Stimulated activated CD8-positive, alpha-beta memory T cell treated with anti-CD3 and anti-CD28 coated beads, Interleukin-4, amount 100 ng/mL, for 1 hour (primary cell): ENCODE measurements at places on chromosomes 7 and 10.

DNA sequence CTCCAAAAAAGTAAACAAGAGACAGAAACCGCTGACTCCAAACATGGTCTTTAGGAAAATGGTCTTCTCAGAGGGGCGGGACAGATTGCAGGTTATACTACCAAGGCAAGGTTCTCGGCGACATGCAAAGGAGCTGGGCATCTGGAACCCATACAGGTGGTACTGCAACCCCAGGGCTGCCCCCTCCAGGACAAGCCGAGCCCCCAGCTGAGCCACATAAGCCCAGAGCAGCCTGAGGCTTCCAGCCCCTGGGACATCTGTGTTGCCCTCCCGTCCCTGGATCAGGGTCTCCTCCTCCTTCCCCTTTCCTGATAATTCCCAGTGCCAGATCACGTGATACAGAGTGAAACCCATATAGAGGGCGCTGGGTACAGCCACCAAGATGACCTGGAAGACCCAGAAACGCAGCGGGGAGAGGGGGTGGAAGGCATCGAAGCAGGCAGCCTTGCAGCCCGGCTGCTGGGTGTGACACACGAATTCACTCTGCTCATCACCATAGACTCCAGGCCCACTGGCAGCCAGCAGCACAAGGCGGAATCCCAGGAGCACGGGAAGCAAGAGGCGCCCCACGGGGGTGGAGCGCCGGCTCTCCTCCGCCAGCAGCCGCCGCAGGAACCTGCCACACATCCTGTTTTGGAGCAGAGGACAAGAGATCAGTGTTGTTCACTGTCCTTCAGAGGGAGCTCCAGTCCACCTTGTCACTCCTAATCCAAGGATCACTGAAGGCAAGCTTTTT, at the start of gene GJC3:
TSS of gene GJC3 (minus strand) at position 627 of the 736 bp plus-strand sequence. CDS start at position 627, 0 bp downstream.
- no peak for DNase-seq

GRCh38 chr10:108375691-108376090, 1211.2 kb upstream of the SORCS1 start:
- no peak for DNase-seq

DNA sequence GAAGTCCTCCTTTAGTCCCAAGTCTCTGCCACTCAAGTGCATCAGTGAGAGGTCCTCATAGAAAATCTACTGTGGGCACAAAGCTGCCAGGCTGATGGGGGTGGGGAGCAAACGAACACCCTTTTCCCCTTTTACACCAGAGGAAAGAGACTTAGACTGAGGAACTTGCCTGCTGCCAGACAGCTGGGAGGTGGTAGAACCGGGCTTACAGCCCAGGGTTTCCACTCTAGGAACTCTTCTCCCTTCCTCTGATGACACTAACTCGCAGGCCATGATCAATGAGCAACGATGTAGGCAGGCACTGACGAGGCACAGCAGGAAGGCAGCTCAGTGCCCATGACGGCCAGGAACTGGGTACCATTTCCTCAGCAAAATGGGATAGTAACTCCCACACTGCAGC, 11.0 kb upstream of the SH2D4B start:
- no peak for DNase-seq

DNA sequence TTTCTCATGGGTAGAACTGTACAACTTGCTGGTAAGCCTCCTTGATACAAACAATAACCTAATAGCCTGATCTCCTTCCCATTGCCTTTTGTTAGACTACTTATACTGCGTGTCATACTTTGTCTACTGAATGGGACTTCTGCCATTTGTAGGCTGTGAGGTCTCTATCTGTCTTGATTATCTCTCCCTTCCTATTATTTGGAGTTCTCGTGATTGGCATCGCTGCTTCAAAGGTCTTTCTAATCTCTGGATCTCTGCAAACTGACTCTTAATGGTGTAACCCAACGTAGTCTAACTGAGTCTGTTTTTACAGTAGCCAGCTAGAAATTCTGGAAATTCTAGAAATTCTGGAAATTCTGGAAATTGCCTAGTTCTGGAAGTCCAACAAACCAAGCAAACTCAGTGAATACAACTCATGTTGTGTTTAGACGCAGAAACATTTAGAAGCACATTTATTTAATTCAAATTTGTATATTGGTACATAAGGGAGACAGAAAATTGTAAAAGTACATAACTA, 29.8 kb downstream of the PHYHIPL start:
- DNase-seq = no peak

- no peak for DNase-seq
Measured at GRCh38 chr10:45470098-45471012, 96.3 kb downstream of the ALOX5 start.

GRCh38 chr10:25113191-25114035, 61.4 kb upstream of the GPR158 start:
- no peak for DNase-seq

DNA sequence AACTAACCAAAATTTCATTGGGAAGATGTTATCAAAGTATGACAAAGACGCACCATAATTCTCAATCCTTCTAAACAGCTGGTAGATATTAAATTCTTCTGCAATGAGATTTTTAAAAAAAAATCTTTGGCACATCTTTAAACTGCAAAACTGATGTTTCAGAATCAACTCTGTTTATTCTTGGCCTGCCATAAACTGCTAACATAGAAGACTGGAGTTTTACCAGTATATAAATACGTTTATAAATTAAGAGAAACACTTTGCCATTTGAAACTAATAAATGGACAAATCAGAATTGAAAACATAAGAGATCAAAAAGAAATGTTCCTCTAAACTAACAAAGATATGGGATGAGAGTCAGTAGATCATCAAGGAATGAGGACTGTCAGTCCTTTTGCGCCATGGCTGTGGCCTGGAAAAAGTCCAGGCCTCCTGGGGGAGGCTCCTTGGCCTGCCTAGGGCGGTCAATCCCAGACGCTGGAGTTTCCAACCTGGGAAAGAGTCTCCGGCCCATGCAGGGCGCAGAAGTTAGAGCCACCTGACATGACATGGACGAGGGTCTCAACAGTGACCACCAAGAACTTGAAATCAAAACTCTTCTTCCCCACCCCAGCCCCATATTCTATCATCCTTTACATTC, 34.2 kb upstream of the NEBL start:
- DNase-seq = no peak

- DNase-seq = no peak
Measured at GRCh38 chr7:99102361-99102760, 41.5 kb downstream of the SMURF1 start.

- DNase-seq = no peak
Measured at GRCh38 chr7:98399462-98399861, 1.4 kb downstream of the BAIAP2L1 start.

DNA sequence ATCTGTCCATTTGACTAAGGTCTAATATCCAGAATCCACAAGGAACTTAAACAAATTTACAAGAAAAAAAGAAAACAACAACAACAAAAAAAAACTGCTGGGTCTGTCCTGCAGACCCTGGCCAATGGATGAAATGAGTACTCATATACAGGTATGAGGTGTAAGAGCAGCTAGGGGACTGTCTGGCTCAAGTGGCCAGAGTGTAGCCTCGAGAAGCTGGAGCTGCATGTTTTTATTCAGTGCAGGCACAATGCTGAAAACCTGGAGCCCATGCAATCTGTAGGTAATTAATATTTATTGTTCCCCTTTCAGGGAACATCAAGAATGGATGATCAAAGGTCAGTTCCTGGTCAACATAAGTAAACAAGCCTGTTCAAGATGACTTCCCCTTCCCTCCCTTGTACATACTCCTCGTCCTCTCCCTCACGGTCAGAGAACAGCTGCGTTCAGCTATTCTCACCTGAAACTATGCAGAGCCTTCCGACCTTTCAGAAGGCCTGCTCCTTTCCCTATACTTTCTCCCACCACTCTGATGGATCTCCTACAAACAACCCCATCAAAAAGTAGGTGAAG, 15.5 kb downstream of the CYP2C19 start:
- DNase-seq = no peak

GRCh38 chr7:18903695-18904094, 213.7 kb downstream of the TWIST1 start:
- no peak for DNase-seq

- no peak for DNase-seq
Measured at GRCh38 chr10:33927347-33927746, 592.9 kb upstream of the NRP1 start.

GRCh38 chr10:97703398-97704067, 10.0 kb upstream of the MARVELD1 start:
- DNase-seq = no peak

- no peak for DNase-seq
Measured at GRCh38 chr10:36450380-36450779, 675.0 kb upstream of the ANKRD30A start.

DNA sequence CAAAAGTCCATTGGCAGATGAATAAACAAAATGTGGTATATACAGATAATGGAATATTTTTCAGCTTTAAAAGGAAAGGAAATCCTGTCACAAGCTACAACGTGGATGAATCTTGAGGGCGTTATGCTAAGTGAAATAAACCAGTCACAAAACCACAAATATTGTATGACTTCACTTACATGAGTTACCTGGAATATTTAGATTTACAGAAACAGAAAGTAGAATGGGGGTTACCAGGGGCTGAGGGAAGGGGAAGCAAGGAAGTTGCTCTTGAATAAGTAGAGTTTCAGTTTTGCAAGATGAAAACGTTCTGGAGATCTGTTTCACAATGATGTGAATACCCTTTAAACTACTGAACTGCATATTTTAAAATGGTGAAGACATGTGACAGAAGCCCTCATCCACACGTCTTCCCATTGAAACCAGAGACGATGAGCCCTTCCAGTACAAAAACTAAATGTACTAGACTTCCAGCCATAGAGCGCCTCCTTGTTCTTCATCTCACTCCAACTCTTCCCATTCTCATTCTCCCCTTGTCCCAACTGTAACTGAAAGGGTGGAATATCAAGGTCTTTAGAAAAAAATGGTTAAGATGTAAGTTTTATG, 62.4 kb downstream of the MICU1 start:
- DNase-seq = no peak

DNA sequence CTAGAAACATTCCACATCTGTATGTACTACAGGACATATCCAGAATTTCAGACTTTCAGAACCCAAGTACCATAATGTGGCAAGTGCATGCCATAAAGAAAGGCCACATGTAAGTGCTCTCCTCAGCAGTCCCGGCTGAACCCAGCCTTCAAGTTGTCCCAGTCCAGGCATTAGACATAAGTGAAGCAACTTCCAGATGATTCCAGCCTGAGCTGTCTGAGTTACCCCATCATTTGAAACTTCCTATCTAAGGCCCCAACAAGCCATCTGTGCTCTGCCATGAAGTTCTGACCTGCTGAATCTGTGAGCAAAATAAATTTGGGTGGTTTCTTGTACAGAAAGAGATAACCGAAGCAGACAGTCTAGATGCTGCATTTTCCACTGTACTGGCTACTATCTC, 218.8 kb downstream of the IPMK start:
- no peak for DNase-seq

DNA sequence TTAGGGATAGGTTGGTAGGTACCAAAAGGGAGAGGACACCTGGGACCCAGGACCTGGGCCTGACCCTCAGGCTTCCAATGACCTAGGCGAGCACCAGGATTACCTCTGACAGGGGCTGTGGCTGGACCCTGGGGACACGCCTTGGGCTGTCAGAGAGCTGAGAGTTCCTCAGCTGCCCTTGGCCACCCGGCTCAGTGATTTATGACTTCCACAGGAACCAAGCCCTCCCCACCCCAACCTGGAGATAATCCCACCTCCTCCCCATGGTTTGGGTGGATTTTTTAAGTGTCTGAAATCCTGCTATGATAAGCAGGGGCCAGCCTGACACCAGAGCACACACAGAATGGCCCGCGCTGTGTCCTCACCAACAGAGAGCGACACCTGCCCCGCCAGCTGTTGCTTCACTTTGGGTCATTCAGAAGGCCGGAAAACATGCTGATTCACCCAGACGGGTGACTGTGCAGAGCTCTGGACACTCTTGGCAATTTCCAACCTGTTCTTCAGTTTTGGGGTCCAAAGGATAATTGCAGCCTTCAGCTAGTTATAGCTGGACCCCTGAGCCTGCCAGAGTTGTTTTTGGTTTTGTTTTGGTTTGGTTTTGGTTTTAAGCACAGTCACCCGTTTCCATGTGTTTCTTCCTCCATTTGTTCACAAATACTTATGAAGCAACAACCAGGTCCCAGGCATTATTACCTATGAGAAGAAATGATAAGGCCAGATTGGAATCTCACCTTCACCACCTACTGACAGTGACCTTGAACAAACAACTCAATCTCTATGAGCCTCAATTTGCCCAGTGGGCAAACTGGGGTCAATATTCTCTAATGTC, 78.2 kb downstream of the RAB11FIP2 start:
- no peak for DNase-seq

GRCh38 chr7:18153183-18153748, 125.6 kb upstream of the PRPS1L1 start:
- DNase-seq = no peak

DNA sequence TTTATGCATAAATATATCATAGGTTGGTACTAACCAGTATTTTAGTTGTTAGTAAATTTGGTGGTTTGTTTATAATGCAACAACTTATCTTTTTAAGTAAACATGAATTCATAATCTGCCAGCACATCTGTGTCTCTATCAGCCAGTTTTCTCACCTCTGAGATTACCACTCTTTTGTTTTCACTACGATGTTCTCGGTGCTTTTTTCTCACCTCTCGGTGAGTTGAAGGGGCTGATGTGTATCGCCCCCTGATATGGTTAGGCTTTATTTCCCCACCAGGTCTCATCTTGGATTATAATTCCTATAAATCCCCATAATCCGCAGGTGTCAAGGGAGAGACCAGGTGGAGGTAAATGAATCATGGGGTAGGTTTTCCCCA, 114.1 kb downstream of the CAMK1D start:
- DNase-seq = no peak

DNA sequence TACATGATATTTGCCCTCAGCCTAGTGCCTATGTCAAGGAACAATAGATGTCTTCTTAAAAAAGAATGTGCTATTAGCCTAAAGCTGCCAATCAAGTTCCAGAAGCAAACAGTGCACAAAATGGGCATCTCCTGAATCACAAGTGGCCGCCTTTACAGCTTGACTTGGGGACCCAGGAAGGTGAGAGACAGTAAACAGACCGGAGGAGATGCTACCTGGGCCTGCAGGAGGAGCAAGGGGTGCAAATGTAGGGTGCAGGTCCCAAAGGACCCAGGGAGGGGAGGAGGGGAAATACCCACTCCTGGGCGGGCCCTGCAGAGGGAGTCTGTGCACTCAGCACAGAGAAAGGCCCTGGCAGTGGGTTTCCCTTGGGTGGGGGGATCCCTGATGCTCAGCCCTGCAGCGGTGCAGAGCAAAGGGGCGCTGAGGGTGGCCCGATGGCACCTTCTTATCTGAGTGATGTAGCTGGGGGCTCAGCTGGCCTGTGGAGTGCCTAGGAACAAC, 147.7 kb downstream of the WDR11 start:
- no peak for DNase-seq

DNA sequence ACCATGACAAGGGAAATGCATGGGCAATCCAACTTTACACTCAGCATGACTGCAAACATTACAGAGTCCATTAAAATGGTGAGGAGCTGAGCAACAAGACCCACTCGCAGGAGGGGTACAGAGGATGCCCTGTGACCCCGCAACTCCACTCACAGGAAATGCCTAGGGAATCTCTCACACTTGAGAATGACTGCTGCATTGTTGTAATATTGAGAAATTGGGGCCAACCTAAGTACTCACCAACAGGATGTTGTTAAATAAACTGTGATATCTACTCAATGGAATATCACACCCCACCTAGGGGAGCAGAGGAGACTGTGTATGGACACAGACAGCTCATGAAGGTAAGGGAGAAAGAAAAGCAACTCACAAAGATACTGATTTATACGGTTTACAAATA, 53.4 kb upstream of the CAMK2B start:
- no peak for DNase-seq

- no peak for DNase-seq
Measured at GRCh38 chr7:104551226-104551625, 222.8 kb downstream of the LHFPL3 start.
